ENCODE measurements at places on chromosomes 3 and 15.
A peak's percentile ranks its signal among the peaks of the same experiment; 100 is the strongest.

DNA sequence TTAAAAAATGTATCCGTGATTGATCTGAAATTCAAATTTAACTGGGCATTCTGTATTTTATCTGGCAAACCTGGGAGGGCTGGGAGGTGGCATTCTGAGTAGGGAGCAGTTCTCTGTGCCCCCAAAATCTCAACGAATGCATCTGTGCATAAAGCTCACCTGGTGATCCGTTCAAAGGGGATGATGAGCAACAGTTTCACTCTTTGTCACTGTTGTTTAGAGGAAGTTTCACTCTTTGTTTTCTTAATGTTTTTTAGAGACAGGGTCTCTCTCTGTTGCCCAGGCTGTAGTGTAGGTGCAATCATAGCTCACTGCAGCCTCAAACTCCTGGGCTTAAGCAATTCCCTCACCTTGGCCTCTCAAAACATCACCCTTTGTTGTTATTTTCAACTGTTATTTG lies 186.7 kb downstream of the SSR3 start:
- DNase-seq: no peak

DNA sequence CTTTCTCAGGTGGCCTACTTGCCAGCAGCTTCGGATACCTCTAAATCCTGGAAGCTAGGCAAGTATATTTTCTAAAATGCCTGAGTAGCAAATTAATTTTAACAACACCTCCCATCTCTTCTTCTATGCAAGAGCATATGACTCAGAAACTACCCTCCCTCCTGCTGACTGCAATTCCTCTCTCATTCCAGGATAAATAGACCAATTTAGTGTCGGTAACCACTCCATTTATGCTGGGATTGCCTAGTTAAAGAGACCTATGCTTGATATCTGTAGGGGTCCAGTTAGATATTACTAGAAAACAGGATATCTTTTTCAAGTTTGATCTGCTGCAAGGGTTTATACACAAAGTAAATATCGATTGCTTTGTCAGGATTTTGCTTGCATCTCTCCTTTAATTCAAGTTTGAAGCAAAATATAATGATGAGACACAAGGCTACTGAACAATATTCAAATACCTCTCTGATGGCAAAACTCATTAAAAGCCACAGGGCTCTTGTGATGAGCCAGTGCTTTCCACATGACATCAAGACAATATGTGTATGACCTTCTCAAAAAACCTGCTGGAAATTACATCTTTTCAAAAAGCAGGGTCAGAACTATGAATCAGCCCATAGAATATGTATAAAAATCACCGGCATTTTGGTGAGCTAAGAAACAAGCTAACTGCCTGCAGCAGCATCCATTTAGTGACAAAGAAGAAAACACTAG lies 491.6 kb upstream of the NECTIN3 start:
- DNase-seq: no peak

DNA sequence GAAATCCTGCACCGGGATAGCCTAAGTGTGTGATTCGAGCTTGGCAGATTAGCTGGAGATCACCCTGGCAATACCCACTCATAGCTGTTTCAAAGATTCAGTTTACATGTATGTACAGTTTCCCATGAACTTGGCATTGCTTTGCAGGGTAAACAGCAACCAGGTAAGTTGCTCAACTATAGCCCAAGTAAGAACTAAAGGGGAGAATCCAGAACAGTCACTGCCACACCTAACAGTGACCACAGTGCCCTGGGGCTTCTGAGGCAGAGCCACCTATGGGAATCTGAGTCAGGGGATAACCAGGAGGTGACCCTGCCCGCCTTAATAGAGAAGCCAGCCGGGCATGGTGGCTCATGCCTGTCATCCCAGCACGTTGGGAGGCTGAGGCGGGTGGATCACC lies 15.9 kb downstream of the CDAN1 start:
- no peak for DNase-seq

DNA sequence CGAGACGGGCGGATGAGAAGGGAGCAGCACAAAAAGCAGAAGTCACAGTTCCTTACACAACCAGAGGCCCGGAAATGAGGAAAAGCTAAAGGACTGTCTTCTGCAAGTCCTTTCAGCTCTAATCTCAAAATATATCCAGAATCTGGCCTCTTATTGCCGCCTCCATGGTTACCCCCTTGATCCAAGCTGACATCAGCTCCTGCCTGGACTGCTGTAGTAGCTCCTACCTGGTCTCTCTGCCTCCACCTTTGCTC lies 324.0 kb upstream of the ROPN1 start:
- DNase-seq: no peak

- no peak for DNase-seq
Measured at GRCh38 chr3:128235207-128235926, 82.1 kb downstream of the EEFSEC start.

GRCh38 chr3:105422645-105423044 lies 55.9 kb downstream of the ALCAM start:
- DNase-seq: peak; percentile 36

- DNase-seq: no peak
Measured at GRCh38 chr3:150543531-150543930, 2.8 kb downstream of the SERP1 start.

- DNase-seq: no peak
Measured at GRCh38 chr15:76340803-76341365, 4.3 kb downstream of the ISL2 start.

DNA sequence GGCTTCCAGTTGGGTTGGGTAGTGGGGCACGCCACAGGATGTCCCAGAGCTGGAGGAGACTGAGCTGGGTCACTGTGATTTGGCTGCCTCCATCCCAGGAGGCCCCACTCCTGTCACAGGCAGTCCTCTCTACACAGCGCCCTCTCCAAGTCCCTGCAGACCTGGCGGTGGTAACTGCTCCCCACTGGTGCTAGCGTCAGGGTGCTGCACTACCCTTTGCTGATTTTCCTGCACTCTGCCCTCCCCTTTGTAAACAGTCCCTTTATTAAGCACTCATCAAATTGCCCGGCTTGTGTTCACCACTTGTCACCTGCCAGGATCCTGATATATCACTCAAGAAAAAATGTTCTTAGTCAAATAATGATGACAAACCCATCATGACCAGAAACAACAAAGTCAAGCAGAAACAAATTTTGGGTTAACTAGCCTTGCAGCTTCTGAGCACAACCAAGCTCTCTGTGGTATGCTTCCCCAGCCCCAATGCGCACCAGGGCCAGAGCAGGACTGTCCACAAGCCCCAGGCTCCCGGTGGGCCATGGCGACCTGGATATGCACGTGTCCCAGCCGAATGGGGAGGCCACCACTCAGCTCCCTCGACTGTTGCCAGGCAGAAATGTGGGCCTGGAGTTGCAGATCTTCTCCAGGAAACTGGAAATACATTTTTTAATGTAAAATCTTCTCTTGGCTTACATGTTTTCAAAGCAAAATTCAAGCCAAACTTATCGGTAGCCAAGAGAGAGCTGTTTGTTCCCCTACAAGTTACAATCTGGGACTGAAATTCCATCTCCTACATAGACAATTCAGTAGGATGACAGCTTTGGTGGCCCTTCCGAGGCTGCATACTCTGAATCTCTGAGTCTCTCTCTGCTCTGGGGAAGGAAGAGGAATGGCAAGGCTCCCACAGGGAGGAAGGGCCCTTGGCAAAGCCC lies 24.5 kb downstream of the MEGF11 start:
- no peak for DNase-seq

DNA sequence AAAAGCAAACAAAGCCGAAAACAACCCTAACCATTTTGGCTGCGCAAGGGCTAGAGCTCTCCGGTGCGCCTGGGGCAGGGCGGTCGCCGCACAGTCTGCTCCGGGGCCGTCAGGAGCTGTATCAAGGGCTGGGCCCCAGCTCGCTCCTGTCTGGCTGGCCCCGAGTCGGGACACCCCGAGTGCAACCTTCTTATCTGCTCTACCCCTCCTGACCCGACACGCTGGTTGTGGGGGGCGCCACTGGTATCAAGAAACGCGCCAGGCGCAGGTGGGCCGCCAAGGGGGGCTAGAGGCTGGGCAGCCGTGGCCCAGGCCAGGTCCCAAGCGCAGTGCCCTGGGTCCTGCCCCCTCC lies 36.0 kb downstream of the NR2F2 start:
- DNase-seq: no peak

DNA sequence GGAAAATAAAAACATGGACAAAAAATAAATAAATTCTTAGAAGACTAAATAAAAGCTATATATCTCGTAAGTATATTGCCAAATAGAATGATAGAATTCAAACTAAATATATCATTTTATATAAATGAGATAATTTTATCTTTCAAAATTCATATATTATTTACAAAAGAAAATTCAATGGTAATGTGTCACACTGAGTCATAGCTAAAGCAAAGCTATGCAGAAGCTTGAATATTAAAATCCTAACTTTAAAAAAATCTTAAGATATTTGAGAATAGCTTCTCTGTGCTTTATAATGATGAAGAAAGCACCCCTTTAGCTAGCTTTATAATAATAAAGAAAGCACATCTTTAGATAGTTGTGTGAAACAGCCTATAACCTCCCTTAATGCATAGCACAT lies 1010.8 kb downstream of the OTOL1 start:
- no peak for DNase-seq

DNA sequence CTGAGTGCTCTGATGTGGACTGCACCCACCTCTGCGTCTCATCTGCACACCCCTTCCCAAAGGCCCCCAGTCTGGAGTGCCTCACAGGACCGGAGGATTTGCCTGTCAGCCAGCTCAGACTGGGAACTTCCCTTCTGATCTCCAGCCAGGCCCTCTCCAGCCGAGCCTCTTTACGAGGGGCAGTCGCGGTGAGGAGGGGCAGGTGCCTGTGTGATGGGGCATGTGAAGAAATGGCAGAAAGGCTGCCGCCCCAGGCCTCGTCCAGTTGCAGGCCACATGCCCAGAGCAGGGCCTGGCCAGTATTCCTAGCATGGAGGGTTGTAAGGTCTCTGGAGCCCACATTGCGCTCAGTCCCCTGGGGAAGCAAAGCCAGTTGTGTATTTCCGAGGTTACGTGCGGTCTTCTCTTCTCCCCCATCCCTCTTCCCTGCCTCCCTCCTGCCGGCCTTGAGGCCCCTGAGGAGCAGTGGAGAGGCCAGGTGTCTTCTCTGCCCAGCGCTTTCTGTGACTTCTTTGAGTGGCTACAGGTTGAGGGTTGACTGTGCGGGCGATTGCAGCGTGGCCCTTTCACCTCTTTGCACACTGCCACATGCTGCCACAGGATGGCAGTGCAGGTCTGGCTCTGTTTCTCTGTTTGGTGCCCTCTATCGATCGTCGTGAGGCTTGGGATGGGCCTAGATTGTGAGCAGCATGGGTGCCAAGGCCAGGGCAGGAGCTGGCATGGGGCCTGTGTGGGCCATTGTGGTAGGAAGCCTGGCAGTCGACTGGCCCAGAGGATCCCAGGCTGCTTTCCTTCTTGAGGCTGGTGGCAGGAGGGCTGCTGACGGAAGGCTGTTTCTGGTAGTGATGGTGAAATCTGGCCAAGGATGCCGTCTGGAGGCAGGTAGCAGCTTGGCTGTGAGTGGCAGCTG lies 5.3 kb downstream of the CLK3 start:
- DNase-seq: no peak

- no peak for DNase-seq
Measured at GRCh38 chr3:194485468-194485880, 1.3 kb downstream of the ATP13A3 start.

- no peak for DNase-seq
Measured at GRCh38 chr3:55782351-55782750, 295.2 kb upstream of the WNT5A start.

DNA sequence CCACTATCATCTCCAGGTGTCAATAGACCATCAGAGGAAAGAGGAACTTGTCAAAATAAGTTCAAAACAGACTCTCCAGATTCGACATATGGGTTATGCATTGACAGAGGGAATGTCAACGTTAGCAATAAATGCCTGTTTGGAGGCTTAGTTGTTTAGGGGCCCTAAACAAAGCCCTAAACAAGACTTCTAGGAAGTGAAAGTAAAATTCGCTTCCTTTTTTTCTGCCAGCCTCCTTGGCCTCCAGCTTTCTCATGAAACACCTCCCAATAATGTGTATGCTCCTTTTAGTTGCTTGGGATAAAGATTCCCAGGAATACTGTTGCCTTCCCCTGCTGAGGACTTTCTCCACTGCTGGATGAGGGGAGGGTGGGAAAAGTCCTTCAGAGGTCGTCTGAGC lies 70.9 kb upstream of the ARNT2 start:
- DNase-seq: no peak

GRCh38 chr15:49082960-49083359 lies 36.7 kb upstream of the SECISBP2L start:
- no peak for DNase-seq

DNA sequence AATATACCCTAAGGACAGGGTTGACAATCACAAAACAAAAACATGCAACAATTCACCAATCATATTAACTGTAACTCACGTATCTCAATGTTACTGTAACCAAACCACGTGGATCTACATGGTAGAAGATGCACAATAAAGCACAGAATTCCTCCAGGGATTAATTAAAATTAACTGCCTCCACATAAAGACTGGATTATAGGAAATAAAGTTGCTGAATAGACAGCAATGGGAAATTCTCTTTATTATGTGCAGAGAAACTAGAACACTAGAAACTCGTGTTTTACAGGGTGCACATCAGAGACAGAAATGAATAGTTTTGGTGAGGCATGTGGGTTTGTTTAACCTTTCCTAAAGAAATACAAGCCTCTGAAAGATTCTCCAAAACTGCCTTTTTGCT lies 696.3 kb downstream of the EPHA3 start:
- no peak for DNase-seq

GRCh38 chr15:80405970-80406369 lies 1.8 kb downstream of the ARNT2 start:
- no peak for DNase-seq

GRCh38 chr3:126773167-126773566 lies 69.1 kb downstream of the CHCHD6 start:
- DNase-seq: no peak

DNA sequence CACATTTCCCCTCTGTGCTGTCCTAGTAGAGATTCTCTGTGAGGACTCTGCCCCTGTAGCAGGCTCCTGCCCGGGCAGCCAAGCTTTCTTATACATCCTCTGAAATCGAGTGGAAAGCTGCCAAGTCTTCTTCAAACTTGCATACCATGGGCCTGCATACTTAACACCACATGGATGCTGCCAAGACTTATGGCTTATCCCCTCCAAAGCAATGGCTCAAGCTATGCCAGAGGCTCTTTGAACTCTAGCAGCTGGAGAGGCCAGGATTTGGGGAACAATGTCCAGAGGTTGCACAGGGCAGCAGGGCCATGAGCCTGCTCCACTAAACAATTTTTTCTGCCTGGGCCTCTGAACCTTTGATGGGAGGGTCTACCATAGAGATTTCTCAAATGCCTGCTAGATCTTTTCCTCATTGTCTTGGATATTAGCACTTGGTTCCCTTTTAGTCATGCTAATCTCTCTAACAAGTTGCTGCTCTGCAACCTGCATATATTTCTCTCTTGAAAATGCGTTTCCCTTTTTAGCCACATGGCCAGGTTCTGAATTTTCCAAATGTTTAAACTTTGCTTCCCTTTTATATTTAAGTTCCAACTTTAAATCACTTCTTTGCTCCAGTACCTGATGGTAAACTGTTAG lies 6.1 kb upstream of the PLSCR4 start:
- no peak for DNase-seq

GRCh38 chr15:28942046-28942445 lies 56.3 kb downstream of the APBA2 start:
- DNase-seq: no peak
